Stimulated activated CD8-positive, alpha-beta memory T cell treated with anti-CD3 and anti-CD28 coated beads, Interleukin-7, amount 100 ng/mL, for 4 hours (primary cell): ENCODE measurements at places on chromosomes 16 and 17.

GRCh38 chr17:17767887-17768418 lies 68.8 kb downstream of the SREBF1 start:
- no peak for DNase-seq

DNA sequence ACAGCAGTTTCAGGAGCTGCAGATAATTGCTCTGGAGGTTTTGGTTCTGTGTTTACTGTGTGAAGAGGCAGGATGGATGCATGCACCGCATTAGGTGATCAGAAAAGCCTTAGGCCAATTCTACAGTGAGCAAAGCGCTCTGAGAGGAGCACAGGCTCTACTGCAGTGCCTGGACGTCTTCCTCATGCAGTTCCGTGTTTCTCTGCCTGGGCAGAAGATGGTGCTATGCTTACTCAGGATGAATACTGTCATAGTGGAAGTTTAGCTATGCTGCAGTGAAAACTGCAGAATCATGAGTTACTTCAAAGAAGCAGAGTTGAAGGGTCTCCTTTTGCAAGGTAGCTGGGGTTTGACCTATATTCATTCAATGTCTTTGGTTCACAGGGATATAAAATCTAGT lies 1012.4 kb downstream of the KCNJ18 start:
- DNase-seq, result no peak

GRCh38 chr16:57884655-57885133 lies 82.4 kb upstream of the KIFC3 start:
- no peak for DNase-seq

- DNase-seq, result no peak
Observed at GRCh38 chr17:7184091-7184488, 4.9 kb upstream of the ASGR1 start.

GRCh38 chr17:80705988-80706387 lies 161.3 kb downstream of the RPTOR start:
- no peak for DNase-seq

GRCh38 chr16:83568345-83568744 lies 239.4 kb upstream of the HSBP1 start:
- DNase-seq, result no peak

DNA sequence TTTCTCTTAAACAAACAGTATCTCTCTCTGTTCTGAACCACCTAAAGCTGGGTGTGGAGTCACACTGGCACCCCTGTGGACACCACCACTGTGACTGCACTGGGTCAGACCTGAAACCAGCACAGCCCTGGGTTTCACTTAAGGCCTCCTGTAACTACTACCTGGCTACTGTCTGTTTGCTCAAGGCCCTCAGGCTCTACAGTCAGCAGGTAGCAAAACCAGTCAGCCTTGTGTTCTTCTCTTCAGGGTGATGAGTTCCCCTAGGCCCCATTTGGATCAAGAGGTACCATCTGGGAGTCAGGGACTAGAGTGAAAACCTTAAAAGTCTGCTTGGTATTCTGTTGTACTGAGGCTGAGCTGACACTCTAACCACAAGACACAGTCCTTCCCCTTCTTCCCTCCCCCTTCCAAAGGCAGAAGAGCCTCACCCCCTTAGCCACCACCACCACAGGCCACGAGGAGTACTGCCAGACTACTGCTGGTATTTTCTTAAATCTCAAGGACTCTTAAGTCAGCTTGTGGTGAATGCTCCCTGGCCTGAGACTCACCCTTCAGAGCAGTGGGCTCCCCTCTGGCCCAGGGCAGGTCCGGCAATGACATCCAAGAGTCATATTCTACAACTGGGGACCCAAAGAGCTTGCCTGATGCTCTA lies 153.2 kb upstream of the MON1B start:
- no peak for DNase-seq

DNA sequence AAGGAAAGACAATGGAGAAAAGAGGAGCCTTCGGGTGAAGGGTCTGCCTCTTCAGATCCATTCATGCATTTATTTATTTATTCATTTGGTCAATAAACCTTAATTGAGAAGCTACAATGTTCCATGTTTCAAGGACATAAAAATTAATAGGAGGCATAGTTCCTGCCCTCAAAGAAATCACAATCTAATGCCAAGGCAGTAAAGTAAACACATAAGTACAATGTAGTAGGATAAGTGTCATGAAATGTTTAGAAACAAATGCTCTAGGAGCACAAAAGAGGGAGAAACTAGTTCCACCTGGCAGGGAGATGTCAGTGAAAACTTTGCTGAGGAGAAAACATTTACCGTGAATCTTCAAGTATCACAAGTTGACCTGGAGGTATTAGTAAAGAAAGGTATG lies 103.5 kb upstream of the NOG start:
- no peak for DNase-seq

DNA sequence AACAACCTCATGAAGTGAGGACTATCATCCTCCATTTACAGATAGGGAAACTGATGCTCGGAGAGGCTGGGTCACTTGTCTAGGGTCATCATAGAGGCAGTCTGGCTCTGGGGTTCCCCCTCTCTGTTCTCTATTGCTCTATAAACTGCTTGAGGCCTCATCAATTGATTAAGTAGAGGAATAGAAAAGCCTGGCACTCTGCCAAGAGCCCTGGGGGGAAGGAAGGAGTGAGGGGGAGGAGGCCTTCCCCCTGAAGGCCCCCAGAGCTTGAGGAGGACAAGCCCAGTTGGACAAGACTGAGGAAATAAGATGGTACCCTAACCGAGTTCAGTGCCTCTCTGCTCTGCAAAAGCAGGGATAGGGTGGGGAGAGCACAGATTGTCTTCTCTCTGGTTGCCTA lies 21.0 kb downstream of the SDK2 start:
- no peak for DNase-seq

- DNase-seq, result no peak
Observed at GRCh38 chr17:17325816-17326215, 22.6 kb downstream of the NT5M start.

- no peak for DNase-seq
Observed at GRCh38 chr17:51430591-51430990, 170.2 kb downstream of the UTP18 start.

DNA sequence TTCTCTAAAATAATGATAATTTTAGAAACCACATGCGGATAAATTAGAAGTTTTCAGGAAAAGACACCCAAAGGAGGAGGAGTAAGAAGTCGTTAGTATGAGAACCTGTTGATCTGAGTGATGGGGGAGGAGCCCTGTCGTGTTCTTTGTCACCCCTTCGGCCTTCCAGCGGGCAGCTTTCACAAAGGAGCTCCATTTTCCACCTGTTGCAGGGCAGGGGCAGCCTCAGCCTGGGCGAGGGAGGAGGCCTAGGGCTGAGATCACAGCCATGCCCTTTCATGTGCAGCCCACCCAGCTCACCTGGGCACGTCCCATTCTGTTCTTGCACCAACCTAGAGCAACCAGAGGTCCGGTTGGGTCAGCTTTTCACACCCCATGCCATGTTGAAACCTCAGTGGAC lies 5.3 kb downstream of the DUSP14 start:
- no peak for DNase-seq

DNA sequence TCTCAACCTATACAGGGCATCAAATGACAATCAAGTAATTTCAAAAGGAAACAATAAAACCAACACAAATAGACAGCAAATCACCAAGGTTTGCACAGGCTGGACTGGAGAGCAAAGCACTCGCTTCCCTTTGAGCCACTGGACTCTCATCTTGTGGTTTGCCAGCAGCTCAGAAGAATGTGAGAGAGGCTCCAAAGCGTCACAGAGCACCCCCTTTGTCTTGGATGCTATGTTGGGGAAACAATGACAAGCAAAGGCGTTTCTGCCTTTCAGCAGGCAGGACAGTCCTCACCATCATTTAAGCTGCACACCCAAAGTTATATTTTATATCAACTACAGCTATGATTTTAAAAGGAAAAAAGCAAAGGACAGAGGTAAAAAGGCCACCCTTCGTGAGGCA lies 13.2 kb downstream of the SLC6A4 start:
- DNase-seq, result no peak

GRCh38 chr16:12422233-12422632 lies 381.5 kb downstream of the CPPED1 start:
- DNase-seq, result no peak

DNA sequence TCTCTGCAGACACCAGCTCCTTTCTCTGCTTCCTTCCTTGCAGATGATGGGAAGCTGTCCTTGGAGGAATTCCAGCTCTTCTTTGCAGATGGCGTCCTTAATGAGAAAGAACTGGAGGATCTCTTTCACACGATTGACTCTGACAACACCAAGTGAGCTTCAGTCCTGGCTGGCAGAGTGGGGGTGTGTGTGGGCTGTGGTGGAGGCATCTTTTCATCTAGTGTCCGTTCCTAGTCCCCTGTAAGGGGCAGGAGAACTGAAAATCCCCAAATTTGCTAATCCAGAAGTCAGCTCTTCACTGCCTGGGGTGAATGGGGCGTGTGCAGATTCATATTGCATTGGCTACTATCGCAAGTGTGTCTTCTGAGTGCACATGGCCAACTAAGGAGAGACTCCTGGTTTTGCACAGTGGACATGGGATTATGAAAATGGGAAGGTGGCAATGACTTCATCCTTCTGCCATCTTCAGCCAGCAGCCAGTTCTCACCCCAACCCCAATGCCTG lies 10.4 kb downstream of the NECAB2 start:
- no peak for DNase-seq

DNA sequence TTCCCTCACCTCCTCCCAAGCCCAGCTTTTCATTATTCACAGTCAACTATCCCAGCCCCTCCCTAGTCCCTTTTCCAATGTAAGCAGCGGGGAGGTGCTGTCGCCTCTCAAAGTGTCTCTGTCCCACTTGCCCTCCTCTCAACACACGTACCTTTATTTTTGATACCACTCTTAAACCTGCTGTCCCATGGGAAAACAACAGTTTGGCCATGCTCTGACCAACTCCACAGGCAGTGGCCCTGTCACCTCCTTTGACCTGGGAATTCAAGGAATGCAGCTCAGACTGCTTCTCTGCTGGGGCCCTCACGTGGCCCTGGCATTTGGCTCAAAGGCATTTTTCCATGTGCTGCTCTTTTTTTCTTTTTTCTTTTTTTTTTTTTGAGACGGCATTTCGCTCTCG lies 4.2 kb downstream of the LYRM9 start:
- DNase-seq, result no peak

DNA sequence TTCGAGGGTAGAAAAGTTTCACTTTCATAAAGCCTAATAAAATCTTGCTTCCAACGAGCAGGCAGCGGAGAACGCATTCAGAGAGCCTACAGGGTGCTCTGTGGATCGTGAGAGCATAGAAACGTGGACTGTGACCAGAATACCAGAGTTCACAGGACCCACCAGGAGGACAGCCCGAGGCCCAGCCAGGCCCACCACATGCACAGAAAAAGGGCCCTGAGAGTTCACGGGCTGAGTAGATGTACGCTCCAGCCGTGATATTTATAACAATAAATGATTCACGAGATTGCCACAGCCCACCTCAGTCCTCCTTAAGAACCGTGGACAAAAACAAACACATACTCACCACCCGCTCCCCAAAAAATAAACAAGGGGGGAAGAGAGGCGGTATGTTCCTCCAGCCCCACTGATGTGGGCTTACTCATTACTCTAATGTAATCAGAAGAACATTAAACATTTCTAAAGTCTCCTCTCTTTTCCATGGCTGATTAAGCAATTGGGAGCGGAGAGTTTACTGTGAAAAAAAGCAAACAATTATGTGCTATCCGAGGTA lies 207.2 kb downstream of the C16orf78 start:
- DNase-seq, result no peak

DNA sequence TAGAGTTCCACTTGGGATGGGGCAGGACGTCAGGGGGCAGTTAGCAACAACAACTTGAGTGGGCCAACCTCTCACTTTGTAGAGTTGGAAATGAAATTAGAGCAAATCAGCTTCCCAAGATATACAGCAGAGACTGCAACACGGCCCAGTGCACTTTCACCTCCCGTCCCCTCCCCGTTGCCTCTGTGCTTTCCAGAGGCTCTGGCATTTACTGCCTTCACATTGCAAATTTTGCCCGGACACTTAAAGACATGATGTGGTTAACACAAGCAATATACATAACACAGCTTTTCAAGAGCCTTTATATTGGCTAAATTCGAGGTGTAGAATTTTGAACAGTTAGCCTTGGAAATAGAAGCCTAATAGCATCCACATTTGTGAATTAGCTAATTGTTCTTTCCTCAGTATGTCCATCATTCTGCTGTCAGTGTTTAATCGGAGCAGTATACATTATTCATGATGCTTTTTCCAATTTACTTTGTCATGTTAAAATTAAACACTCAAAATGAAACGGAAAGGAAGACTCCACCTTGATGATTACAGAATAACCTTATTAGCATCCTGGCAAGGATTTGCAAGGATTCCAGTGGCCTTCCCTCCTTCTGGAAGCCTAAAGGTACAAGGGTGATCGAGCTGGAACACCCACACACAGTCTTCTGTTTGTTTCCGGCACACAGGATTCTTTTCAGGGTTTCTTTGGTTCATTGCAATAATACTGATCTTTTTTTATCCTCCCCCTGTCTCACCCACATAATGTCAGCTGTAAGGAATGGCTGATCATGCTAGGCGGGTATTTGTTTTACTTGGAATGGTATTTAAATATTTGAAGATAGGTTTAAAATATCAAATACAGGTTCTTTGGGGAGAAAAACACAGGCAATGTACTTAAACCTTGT lies 190.9 kb upstream of the CACNG5 start:
- DNase-seq, result no peak

GRCh38 chr16:50547340-50548124 lies 664 bp upstream of the NKD1 start:
- DNase-seq, result peak; percentile 39

GRCh38 chr16:66668777-66669444 lies 27.6 kb downstream of the CMTM4 start:
- no peak for DNase-seq

DNA sequence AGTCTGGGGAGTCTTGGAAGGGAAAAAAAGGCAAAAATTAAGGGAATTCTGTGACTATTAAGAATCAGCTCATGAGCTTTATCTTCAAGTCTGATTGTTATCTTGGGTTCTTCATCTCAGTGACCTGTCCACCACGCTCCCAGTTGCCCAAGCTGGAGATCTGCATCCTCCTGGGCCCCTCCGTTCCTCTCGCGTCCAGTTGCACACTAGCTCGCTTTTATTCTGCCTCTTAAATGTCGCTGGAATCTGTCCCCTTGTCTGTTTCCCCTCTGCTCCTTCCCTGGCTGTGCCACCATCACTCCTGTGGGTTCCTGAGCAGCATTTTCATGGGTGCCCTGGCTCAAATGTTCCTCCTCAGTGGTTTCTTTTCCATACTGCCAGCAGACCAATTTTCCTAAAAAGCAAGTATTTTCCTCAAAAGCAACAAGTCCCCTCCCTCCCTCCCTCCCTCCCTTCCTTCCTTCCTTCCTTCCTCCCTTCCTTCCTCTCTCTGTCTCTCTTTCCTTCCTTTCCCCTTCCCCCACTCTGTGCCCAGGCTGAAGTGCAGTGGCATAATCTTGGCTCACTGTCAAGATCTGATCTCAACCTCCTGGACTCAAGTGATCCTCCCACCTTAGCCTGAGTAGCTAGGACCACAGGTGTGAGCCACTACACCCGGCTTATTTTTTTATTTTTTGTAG lies 1.4 kb downstream of the ENDOV start:
- no peak for DNase-seq

- DNase-seq, result no peak
Observed at GRCh38 chr16:8548166-8548565, 42.1 kb downstream of the TMEM114 start.

DNA sequence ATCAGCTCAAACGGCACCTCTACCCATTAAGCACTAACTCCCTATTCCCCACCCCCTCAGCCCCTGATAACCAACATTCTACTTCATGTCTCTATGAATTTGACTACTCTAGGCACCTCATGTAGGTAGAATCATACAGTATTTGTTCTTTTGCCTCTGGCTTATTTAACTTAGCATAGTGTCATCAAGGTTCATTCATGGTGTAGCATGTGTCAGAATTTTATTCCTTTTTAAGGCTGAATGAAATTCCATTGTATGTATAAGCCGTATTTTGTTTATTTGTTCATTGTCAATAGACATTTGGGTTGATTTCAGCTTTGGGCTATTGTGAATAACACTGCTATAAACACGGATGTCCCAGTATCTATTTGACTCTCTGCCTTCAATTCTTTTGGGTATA lies 794.9 kb upstream of the SOX9 start:
- DNase-seq, result no peak
